ENCODE measurements at places on chromosomes 4 and X.

- no peak overlapping the region for H3K4me3 ChIP-seq
- no peak for DNase-seq
- H3K27ac ChIP-seq = no peak overlapping the region
- no peaks in the 10 kb centered on the region for H3K27me3 ChIP-seq
These were observed 178.6 kb downstream of the ADAMTS3 start for GRCh38 chr4:72390409-72390808.

- no peaks in the 10 kb centered on the region for H3K36me3 ChIP-seq
- DNase-seq = no peak
- H3K27ac ChIP-seq = no peak overlapping the region
- no peaks in the 10 kb centered on the region for H3K4me1 ChIP-seq
- no peak overlapping the region for H3K4me3 ChIP-seq
These were observed 126.5 kb downstream of the REELD1 start for GRCh38 chr4:146340798-146341197.

- no peaks in the 10 kb centered on the region for H3K4me1 ChIP-seq
- DNase-seq = no peak
These were observed 414.6 kb upstream of the HS3ST1 start for GRCh38 chr4:11843340-11843739.

GRCh38 chr4:83230928-83231327 lies 53.7 kb downstream of the COQ2 start:
- H3K36me3 ChIP-seq = no peaks in the 10 kb centered on the region
- H3K4me1 ChIP-seq = peaks cover 7% of the 10 kb centered on the region
- H3K27ac ChIP-seq = no peak overlapping the region
- no peaks in the 10 kb centered on the region for H3K27me3 ChIP-seq

GRCh38 chr4:142322996-142323395 lies 523.1 kb downstream of the INPP4B start:
- H3K36me3 ChIP-seq = no peaks in the 10 kb centered on the region
- no peaks in the 10 kb centered on the region for H3K27me3 ChIP-seq
- H3K27ac ChIP-seq = no peak overlapping the region
- no peaks in the 10 kb centered on the region for H3K4me1 ChIP-seq
- H3K4me3 ChIP-seq = no peak overlapping the region
